ENCODE measurements at places on chromosomes 2 and 18. TPM values are rescaled to one million over a fixed set of nuclear protein-coding genes. Genes with fewer than 3 reads are reported as not detected.
A peak's percentile ranks its signal among the peaks of the same experiment; 100 is the strongest.

GRCh38 chr2:170598067-170598395, 117.1 kb upstream of the SP5 start:
- no peak for DNase-seq

- peak; percentile 9 for DNase-seq
Measured at GRCh38 chr18:8785855-8786482, 80.6 kb downstream of the MTCL1 start.

- DNase-seq = no peak
Measured at GRCh38 chr2:226524381-226524843, 275.2 kb downstream of the IRS1 start.

Gene RAB27B
- 42.1 TPM for total RNA-seq

All from ureter (tissue), 1 donor.